ENCODE measurements at places on chromosomes 3 and 15.

DNA sequence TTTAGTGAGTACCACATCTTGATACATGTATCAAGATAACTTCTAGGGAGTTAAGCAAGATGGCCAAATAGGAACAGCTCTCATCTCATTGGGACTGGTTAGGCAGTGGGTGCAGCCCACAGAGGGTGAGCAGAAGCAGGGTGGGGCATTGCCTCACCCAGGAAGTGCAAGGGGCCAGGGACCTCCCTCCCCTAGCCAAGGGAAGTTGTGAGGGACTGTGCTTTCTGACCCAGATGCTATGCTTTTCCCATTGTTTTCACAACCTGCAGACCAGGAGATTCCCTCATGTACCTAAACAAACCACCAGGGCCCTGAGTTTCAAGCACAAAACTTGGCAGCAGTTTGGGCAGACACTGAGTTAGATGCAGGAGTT is 665.0 kb upstream of the CBLB start:
- no peaks in the 10 kb centered on the region for H3K27me3 ChIP-seq
- H3K27ac ChIP-seq: no peak overlapping the region
- no peak overlapping the region for H3K4me3 ChIP-seq
- no peak for DNase-seq
- H3K36me3 ChIP-seq: no peaks in the 10 kb centered on the region
- H3K4me1 ChIP-seq: no peaks in the 10 kb centered on the region

DNA sequence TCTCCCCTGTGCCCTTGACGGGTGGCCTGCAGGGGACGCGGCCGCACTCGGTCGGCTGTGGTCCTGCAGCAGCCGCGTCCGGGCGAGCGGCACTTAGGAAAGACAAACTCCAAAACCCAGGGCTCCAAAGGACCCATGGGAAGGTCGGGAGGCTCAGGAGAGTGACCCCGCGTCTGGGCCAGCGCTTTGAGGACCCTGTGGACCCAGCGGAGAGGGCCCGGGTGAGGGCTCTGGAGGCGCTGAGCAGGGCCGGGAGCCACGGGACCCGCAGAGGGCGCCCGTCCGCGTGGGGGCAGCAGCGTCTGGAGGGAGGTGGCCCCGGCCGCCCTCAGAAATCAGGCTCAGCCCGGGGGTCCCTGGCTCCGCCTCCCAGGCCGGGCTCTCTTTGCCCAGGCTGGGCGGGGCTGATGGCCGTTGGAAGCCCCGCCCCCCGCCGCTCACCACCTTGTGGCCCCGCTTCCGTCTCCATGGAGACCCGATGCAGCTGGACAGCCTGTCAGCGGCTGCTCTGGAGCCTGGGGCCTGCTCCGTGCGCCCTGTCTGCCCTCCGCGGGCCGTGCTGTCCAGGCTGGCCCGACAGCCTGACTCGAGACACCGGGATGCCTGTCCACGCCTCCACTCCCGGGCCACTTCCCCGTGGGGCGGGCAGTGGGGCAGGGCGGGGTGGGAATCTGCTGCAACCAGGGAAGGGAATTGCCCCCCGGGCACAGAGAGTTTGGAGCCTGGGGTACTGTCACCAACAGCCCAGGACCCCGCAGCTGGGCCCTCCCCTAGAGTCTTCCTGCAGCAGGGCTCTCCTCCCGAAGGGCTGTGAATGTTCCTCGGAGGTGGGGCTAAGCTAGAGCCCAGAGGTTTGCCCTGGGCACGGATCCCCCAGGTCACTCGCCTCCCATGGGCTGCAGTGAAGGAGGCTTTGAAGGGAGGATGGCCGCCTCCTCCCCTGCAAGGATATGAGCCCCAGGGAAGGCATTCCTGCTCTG is 34.8 kb upstream of the RPL32 start:
- H3K4me1 ChIP-seq: no peaks in the 10 kb centered on the region
- H3K27me3 ChIP-seq: no peaks in the 10 kb centered on the region
- no peaks in the 10 kb centered on the region for H3K36me3 ChIP-seq
- H3K27ac ChIP-seq: no peak overlapping the region
- no peak overlapping the region for H3K4me3 ChIP-seq

GRCh38 chr3:71243229-71243628 is 340.3 kb downstream of the FOXP1 start:
- H3K27ac ChIP-seq: no peak overlapping the region
- no peaks in the 10 kb centered on the region for H3K4me1 ChIP-seq
- no peak overlapping the region for H3K4me3 ChIP-seq

GRCh38 chr3:22960105-22960984 is 242.8 kb upstream of the UBE2E2 start:
- no peaks in the 10 kb centered on the region for H3K4me1 ChIP-seq
- DNase-seq: peak; percentile 16
- H3K4me3 ChIP-seq: no peak overlapping the region
- peaks cover 10% of the 10 kb centered on the region for H3K27me3 ChIP-seq
- H3K27ac ChIP-seq: no peak overlapping the region

GRCh38 chr3:31002730-31003129 is 108.3 kb upstream of the GADL1 start:
- H3K4me3 ChIP-seq: no peak overlapping the region
- no peak overlapping the region for H3K27ac ChIP-seq
- H3K27me3 ChIP-seq: no peaks in the 10 kb centered on the region
- H3K4me1 ChIP-seq: no peaks in the 10 kb centered on the region
- no peak for DNase-seq

GRCh38 chr15:38699633-38700230 is 135.1 kb upstream of the RASGRP1 start:
- peaks cover 10% of the 10 kb centered on the region for H3K4me1 ChIP-seq
- H3K27ac ChIP-seq: no peak overlapping the region
- H3K4me3 ChIP-seq: no peak overlapping the region
- H3K36me3 ChIP-seq: no peaks in the 10 kb centered on the region
- no peaks in the 10 kb centered on the region for H3K27me3 ChIP-seq
- peak; percentile 54 for DNase-seq

- DNase-seq: peak; percentile 71
- no peaks in the 10 kb centered on the region for H3K36me3 ChIP-seq
- H3K27ac ChIP-seq: peak overlapping the region; percentile 61
- H3K27me3 ChIP-seq: no peaks in the 10 kb centered on the region
These were observed 103.2 kb upstream of the TJP1 start for GRCh38 chr15:29925227-29926082.

GRCh38 chr3:179486806-179487205 is 35.5 kb upstream of the GNB4 start:
- no peaks in the 10 kb centered on the region for H3K4me1 ChIP-seq
- no peak overlapping the region for H3K27ac ChIP-seq
- H3K27me3 ChIP-seq: no peaks in the 10 kb centered on the region
- DNase-seq: no peak
- no peaks in the 10 kb centered on the region for H3K36me3 ChIP-seq
- H3K4me3 ChIP-seq: no peak overlapping the region

DNA sequence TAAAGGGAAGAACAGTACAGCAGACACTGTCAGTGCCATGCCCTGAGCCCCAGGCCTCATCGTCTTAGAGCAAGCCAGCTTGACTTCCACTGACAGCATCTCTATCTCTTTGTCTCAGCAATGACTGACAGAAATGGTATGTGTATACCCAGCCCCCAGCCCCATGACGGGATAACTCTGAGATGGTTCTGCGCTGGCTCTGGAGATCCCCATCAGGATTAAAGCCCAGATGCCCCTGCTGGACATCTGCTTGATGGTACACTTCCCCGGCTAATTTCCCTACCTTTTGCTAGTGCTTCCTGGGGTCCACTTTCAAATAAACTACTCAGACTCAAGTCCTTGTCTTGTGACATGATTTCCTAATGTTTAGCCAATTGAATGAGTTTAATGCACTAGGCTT is 7.6 kb downstream of the NMNAT3 start:
- H3K4me1 ChIP-seq: no peaks in the 10 kb centered on the region
- H3K27me3 ChIP-seq: no peaks in the 10 kb centered on the region
